Psoas muscle (tissue), 8 donors: ENCODE measurements at places on chromosomes 6 and 20.

- DNase-seq: no peak
Measured at GRCh38 chr6:19988555-19988954, 151.4 kb downstream of the ID4 start.

- no peak for DNase-seq
Measured at GRCh38 chr6:150081702-150082101, 12.8 kb upstream of the ULBP3 start.

GRCh38 chr6:119865466-119866350 is 516.1 kb upstream of the MAN1A1 start:
- no peak for DNase-seq

DNA sequence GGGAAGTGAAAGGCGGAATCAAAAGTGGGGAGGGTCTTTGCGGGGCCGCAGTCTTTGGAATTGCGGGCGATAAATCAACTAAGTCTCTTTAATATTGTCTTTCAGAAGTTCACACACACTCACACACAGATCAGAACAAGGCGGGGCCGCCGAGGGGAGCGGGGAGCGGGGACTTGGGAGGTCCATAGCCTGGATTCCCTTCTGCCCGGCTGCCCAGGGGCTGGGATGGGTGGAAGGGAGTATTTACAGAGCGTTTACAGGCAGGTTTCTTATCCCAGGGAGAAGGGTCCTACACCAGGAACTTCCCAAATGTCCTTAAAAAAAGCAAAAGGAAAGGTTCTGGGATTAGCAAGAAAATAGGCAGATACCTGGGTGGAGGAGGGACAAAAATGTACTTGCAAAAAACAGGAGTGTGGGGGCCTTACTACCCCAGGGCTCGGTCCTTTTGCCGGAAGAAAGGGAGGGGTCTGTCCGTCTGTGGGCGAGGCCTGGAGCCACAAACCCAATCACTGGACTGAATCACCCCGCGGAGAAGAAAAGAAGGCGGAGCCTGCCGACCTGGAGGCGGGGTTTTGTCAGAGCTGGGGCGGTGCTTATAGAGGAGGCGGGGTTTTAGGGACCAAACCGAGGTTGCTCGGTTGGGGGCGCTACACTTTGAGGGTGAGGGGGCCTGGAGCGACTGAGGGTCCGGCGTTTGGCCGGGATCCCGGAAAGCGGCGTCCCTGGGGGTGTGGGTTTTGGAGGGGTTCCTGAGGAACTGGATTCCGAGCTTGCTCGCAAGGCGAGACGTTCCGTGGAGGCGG is 3.2 kb downstream of the PRRT1 start:
- DNase-seq: peak; percentile 61

GRCh38 chr20:17969884-17970409 is 1.1 kb downstream of the MGME1 start:
- DNase-seq: peak; percentile 26

DNA sequence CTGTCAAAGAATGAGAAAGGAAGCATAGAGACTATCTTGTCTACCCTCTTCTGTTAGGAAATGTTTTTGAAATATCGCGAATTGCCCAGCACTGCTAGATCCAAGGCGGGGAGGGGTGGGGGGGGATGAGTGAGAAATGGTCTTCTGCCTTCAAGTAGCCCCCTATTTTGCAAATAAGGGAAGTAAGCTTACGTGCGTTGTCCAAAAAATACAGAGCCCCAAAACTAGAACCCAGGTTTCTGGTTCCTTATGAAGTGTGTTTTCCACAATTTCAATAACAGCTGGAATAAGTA is 923 bp upstream of the ILRUN start:
- DNase-seq: no peak

DNA sequence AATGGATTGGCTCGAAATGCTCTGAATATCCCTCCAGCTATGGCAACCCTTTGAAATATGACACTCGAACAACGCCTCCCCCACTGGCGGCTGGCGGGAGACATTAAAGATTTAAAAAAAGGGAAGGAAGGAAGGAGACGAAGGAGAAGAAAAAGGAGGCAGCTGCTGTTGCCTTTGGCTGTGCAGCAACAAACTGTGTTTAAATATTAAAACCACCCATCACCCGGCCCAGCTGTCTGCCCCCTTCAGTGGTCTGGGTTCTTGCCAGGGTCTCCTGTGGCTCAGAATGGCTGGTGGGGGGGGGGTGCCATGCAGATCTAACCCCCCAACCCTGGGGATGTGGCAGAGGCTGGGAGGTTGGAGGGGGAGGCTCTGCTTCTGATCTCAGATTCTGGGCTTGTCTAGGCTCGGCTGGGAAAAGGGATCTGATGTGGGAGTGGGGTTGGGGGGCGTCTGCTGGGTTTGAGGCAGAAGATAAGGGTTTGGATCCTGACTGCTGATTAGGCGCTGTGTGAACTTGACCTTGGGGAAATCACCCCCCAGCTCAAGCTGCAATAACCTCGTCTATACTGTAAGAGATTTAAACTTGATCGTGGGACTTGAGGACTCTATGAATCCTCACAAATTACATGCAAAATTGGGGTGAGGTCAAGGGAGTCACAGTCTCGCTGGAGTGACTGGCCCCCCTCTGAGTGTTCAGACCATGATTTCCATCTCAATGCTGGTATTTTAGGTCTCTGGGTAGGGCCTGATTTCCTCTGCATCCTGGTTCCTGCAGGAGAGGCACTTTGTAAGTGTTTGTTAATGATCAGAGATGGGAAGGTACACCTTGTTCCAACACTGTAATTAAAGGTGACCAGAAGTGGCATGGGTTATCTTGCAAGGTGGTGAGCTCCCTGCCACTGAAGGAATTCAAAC is 40.3 kb upstream of the BLCAP start:
- DNase-seq: peak; percentile 33

DNA sequence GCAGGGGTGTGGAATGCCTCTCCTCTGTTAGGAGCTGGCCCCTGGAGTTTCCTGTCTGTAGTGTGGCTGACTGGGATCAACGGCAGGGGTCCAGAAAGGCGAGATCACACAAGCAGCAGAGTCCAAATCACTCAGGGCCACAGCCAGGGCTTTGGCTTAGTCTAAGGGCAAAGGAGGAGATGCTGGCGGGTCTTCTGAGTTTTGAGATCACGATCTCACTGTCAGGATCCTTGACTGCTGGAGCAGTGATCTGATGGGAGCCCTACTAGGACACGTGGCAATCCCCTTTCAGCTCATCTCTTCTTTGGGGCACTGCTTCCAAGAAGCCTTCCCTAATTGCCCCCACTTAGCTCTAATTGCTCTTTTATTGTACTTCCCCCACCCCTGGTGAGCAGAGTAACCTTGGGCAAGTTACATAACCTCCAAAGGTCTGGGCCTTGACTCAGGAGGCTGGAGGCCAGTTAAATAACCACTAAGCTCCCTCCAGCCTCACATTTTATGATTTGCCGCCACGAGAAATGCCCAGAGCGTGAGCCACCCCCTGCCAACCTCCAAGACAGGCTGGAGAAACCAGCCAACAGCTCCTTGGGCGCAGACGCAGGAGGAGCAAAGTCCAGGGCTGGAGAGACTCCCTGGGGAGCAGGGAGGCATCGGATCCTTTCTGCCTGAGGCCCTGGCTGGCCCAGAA is 12.0 kb downstream of the KCNK5 start:
- no peak for DNase-seq

DNA sequence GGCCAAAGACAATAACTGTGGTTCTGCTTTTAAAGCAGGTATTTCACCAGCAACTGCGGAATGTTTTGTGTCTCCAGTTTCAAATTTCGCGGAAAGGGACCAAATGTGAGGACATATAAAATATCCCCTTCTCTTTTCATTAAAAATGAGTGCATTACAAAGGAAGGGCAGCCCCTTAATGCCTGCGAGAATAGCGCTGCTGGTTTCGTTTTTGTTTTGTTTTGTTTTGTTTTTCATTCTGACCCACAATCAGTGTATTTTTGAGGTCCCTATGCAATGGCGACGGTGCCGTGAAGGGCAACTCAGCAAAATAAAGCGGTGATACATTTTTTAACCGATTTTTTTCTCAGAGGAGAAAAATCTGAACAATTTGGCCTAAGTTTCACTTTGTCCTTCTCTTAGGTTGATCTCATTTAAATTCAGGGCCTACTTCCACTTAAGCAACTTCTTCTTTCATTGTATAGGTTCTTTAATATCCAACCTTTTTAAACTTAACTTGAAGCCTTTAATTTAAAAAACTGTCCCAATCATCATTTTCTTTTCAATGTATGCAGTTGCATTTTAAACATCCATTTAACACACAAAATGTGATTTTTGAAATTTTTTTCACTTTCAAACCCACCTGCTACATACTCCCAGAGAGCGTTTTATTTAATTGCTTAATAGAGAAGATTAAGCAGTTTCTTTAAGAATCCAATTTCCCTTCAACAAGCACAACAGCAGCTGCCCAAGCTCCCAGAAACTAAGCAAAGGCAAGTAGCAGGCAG is 2.9 kb upstream of the HIVEP2 start:
- no peak for DNase-seq

- no peak for DNase-seq
Measured at GRCh38 chr6:111737065-111737521, 131.4 kb upstream of the TRAF3IP2 start.

GRCh38 chr20:4959592-4959991 is 41.7 kb downstream of the SLC23A2 start:
- DNase-seq: no peak

DNA sequence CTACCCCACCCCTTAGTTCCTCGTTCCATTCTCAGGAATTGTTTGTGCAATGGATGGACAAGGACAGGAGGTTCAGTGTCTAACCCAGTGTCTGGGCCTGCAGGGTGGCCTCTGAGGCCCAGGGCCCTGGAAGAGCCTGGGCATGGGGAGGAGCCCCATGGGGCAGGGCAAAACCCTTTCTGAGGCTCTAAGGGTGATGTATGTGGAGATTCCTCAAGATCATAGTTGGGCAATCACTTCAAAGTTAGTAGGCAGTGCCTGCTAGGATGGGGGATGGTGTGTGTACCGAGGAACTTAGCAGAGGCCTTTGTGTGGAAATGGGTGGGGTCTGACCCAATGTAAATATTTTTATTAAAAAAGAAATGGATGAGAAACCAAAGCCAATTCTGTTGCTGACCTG is 6.7 kb upstream of the C2 start:
- no peak for DNase-seq

DNA sequence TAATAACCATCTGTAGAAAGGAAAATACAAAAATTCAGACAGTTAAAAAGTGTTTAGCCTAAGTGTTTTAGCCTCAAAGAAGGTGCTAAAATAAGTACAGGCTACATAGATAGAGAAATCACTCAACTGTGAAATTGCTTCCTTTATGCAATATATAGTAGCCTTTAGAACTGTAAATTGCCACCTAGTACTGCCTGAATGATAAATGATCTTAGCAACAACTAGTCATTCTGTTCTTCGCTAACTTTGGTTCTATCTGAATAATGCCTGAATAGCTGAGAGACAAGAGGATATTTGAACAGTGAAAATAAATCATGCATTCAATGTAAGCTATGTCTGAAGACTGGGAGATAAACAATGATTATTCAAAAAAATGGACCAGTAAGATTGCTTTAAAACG is 603.3 kb upstream of the PTCHD4 start:
- DNase-seq: no peak

- no peak for DNase-seq
Measured at GRCh38 chr20:3227506-3227905, 11.5 kb downstream of the SLC4A11 start.

- no peak for DNase-seq
Measured at GRCh38 chr6:15338476-15338875, 92.6 kb downstream of the JARID2 start.

DNA sequence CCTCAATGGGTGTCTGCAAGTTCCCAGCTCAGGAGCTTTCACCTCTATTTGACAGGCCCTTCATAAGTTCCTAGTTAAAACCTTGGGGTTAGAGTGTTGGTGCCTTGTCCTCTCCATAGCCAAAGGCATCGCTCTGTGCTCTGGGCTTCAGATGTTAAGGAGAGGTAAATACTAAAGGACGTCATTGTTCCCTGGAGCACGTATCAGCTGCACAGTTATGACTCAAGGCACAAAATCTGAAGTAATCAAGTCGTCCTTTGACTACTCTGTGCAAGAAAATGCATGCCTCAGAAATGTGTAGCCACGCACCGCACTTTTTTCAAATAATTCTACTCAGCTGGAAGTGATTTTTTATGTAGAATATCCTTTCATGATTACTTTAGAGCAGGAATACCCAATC is 240.8 kb upstream of the QKI start:
- DNase-seq: no peak

GRCh38 chr6:34057191-34057590 is 88.7 kb downstream of the GRM4 start:
- no peak for DNase-seq

- no peak for DNase-seq
Measured at GRCh38 chr20:49219924-49220831, 962 bp downstream of the DDX27 start.
